Adipocyte (in vitro differentiated cells): ENCODE measurements at places on chromosomes 12 and 14.

DNA sequence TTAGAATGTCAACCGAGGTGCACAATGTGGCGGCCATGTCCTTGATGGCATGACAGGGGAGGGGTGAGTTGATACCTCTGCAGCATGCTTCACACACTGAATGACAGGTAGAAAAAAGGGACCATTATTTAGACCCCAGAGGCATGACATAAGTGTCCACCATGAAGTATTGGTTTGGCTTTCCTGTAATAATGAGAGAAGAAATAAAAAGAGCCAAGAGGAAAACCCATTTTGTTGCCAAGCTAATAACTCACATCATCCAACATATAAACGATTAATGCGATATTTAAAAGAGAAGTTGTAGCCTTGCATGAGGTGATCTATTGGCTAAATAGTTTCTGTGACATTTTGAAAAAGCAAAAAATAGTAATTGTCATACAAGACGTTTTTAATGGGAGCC lies 343.4 kb downstream of the LRIG3 start:
- no peak for DNase-seq

DNA sequence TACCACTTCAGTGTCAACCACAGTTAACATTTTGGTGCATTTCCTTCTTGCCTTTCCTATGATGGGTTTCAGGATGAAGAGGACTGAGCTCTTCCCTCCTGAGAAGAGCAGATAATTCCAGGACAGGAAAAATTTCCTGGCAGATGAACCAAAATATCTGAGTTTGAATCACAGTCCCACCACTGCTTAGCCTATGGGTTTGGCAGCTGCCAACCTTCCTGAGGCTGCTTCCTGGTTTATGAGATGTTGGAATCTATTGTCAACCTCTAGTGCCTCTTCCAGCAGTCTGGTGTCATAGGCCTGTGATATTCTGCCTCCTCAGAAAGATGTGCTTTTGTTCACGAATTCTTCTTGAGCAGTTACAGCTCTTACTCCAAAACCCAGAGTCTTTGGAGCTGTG lies 197.4 kb upstream of the FRMD6 start:
- DNase-seq = no peak

DNA sequence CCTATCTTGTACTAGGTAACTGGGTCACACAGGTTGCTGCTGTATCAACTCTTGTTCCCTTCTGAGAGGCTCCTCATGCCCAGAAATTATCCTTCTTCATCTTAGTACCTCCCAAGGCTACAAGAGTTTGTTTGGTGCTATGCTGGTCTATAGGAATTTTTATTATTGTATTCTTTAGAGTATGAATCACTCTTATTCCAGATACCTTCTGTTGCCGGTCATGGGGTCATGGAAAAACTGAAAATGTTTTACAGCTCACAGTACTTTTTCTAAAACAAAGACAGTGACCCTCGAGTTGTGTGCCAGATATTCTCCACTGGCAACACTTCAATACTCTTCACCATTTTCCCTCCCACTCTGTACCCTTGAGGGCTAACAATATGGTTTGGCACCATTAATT lies 1598.0 kb upstream of the TMEM132C start:
- no peak for DNase-seq

- no peak for DNase-seq
Observed at GRCh38 chr14:72740966-72741825, 152.7 kb downstream of the DPF3 start.

DNA sequence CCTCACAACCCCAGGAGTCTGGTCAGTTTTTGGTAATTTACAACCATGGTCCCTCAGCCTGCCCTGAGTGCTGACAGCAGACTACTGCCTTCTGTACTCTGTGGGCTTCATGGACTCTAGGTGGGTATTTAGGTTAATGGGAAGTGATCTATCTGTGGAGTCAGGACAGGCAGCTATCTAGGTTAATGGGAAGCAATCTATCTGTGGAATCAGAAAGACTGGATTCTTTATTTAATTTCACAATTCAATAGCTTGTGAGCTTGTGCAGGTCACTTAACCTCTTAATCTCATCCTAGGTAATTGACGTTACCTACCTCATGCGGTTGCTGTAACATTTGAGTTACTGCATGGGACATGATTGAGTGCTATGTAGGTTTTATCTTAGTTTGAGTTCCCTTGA lies 777.5 kb downstream of the NRXN3 start:
- no peak for DNase-seq

GRCh38 chr12:128509170-128509569 lies 242.2 kb downstream of the TMEM132C start:
- DNase-seq = no peak

DNA sequence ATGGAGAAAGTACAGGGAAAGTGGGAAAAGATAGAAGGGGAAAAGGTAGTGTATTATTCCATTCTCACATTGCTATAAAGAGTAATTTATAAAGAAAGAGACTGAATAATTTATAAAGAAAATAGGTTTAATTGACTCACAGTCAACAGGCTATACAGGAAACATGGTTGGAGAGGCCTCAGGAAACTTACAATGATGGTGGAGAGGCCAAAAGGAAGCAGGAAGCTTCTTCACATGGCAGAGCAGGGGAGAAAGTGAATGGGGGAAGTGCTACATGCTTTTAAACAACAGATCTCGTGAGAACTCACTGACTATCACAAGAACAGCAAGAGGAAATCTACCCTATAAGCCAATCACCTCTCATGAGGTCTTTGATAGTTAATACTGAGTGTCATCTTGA lies 725.0 kb upstream of the FLRT2 start:
- no peak for DNase-seq

DNA sequence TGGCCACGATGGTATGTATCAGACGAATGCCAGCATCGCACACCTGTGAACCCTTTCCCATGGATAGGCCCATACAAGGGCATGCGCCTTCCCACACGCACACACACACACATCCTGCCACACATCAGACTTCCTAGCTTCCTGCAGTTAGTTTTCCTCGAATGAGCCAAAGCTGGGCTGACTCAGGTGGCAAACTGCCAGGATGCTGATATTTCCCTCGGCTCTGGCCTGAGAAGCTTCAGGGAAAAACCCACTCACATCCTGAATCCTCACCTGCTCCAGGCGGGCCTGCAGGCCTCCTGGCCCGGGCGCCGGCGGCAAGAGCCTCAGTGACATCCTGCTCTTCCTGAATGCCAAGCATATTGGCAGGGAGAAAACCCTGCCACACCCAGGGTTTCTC lies 22.4 kb downstream of the CALM1 start:
- peak; percentile 87 for DNase-seq

DNA sequence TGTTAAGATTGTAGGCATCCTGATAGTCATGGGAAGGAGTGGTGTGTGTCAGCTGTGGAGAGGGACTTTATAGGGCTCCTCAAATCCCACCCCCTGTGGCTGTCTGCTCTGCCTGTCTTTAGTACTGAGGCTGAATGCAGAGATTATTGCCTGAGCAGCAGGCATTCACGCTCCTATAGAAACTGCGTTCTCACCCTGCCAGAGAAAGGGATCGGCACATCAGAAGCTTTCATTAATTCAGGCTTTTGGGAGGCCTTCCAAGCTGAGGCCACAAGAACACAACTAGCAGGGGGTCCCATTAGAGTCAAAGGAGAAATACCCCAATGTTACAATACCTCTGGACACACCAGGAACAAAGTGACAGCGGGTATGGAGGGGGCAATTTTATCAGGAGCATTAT lies 12.6 kb downstream of the KCNK10 start:
- no peak for DNase-seq

DNA sequence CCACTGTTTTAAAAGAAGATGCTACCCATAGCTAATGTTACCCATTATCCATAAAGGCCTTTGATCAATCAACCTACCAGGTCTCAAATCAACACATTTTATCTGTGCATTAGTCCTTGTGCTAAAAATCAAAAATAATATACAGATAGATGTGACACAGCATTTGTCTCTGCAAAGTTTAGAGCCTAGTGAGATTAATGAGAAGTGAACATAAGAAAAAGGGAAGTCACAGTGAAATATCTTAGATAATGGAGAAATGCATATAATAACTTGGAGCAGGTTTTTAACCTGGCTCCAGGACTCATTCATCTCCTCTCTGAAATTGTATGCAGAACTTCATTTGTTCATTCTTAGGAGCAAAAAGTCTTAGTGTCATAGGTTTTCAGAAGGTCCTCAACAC lies 7.2 kb downstream of the PDE3A start:
- DNase-seq = no peak

DNA sequence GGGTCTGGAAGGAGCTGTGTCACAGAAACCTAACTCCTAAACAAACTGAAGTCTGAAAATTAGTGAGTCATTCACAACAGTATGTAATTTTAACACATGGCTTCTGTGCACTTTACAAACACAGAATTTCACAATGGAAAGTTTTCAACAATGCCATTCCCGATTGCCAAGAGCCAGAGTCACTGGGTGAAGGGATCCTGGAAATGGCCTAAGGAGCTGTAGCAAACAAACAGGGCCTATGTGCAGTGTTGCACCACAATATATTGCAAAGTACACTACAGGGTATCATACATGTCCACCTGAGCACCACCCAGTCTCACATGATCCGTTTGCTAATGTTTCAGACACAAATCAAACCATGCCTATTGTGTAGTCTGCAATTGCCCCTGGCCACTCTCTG lies 184.7 kb upstream of the OTX2 start:
- peak; percentile 0 for DNase-seq

GRCh38 chr12:92442782-92443181 lies 260.0 kb upstream of the PLEKHG7 start:
- DNase-seq = no peak

DNA sequence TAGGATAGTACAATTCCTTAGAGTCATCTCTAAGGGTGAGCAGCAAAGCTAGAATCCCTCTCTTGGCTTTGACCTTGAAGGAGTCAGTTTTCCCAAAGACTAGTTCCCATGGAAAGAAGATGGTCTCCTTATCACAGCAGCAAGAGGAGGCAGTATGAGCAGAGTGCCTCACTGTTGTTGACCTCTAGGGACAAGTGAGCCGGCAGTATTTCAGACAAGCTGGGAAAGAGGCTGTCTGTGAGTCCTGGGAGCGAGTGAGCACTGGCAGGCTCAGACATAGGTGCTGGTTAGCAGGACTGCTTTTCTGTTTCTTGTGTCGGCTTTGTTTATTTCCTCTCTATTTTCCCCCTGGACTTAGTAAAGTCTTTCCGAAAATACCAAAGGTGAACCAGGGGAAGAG lies 60.7 kb downstream of the NTF3 start:
- no peak for DNase-seq

DNA sequence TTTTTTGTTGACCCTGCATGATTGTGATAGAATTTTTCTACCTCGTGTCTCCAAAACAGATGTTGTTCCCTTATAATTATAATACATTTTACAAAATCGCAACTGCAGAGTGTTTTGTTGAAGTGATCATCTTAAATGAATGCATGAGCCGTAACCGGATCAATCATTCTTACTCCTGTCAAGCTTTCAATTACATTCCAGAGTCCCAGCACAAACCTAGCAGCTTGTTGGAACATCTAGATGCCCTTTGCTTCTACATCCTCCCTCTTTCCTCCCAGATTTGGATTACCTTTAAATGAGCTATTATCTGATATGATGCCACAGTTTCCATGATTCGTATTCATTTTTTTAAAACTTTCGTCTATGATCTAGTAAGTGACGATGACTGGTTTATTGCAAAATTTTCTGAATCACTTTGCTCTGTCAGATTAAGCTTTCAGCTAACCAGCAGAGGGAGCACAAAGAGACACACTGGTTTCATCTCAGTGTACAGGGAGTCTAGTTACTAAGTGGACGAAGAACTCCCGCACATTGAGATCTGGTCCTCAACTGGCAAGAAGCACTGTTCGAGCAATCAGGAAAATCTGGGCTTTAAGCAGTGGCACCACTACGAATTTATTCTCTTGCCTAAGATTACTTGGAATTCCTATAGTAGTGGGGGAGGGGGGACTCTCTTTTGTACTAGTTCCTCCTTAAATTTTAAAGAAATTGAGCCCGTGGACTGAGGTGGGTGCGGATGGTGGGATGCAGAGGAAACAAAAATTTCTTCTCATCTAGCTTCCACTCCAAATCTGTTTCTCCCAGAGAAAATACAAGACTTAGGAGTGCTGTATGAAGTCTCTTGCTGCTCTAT lies 40.9 kb downstream of the TSHR start:
- DNase-seq = peak; percentile 93

GRCh38 chr14:65239143-65239937 lies 137.0 kb upstream of the MAX start:
- no peak for DNase-seq

GRCh38 chr12:49867570-49868341 lies 24.9 kb upstream of the BCDIN3D start:
- DNase-seq = no peak

DNA sequence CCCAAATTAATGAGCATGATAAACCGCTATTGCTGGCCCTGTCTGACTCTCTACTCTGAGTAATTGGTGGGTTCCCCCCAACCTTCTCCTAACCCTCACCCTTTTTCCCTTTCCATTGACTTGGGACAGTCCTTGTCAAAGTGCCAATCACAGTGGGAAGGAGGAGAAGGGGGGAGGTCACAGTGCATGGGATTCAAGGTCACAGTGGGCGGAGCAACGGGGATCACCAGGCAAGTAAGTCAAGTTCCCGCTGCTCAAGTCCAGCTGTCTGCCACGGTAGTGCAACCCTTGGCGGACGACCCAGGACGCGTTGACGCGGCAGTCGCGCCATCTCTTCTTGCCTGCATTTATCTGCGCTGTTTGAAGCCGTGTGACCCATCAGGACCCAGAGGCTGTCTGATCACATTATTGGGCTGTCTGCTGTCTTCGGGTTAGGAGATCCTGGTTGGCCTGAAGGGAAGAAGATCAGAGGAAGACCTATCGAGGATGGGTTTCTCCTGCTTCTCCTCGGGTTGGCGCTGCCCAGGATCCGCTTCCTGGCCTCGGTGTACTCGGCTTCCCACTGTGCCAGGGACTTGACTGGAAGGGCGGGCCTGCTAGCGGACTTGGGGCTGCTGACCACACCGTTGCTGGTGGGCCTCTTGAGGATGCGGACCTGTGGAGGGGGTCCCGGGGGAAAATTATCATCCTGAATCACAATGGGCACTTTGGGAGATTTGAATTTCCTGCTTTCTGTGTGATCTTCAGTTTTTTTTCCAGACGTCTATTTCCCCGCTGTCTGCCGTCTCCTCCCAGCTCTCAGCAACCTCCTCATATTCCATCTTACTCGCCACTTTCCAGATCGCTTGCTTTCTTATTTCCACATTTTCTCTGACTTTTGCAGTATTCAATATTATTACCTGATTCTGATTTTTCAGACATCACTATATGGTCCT lies 3.1 kb upstream of the MDM2 start:
- no peak for DNase-seq

DNA sequence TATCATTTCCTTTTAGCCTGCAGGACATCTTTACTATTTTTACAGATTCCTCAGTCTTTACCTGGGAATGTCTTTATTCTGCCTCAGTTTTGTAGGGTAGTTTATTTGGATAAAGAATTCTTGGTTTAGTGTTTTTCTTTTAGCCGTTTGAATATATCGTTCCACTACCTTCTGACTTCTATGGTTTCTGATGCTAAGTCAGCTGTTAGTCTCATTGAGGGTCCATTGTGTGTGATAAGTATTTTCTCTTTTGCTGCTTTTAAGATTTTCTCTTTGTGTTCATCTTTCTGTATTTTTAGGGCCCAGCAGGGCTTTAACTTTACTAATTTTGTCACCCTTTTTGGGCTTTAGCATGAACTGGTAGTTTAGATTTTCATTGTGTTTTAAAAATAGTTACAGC lies 113.5 kb downstream of the MNAT1 start:
- DNase-seq = no peak

- peak; percentile 91 for DNase-seq
Observed at GRCh38 chr12:115199831-115200230, 515.9 kb upstream of the TBX3 start.

- DNase-seq = no peak
Observed at GRCh38 chr12:70920891-70921290, 353 bp upstream of the PTPRR start.

GRCh38 chr12:107829271-107829670 lies 54.8 kb downstream of the ASCL4 start:
- DNase-seq = no peak
